ENCODE measurements at places on chromosomes 5 and 9.

- DNase-seq, result no peak
Measured at GRCh38 chr9:24817756-24818155, 272.1 kb upstream of the IZUMO3 start.

- no peak for DNase-seq
Measured at GRCh38 chr5:93904917-93905316, 163.5 kb upstream of the POU5F2 start.

DNA sequence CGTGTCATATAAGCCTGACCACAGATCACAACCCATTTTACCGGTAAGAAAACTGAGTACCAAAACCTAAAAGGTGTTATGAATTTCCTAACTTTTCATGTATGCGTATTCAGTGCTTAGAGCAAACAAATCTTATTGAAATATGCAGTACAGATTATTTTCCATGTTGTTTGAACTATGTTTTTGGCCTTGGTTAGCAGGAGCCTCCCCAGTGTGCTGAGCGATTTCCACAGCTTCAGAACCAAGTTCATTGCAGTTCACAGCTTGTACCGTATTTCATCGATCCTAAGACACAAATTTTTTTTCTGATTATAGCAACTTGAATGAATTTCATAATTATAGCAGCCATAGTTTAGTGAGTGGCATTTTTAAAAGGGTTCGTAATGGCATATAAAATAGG lies 13.7 kb downstream of the ADAMTSL1 start:
- DNase-seq, result no peak

- no peak for DNase-seq
Measured at GRCh38 chr9:138065287-138065686, 187.7 kb downstream of the CACNA1B start.

- no peak for DNase-seq
Measured at GRCh38 chr9:123438321-123438720, 82.3 kb downstream of the CRB2 start.

DNA sequence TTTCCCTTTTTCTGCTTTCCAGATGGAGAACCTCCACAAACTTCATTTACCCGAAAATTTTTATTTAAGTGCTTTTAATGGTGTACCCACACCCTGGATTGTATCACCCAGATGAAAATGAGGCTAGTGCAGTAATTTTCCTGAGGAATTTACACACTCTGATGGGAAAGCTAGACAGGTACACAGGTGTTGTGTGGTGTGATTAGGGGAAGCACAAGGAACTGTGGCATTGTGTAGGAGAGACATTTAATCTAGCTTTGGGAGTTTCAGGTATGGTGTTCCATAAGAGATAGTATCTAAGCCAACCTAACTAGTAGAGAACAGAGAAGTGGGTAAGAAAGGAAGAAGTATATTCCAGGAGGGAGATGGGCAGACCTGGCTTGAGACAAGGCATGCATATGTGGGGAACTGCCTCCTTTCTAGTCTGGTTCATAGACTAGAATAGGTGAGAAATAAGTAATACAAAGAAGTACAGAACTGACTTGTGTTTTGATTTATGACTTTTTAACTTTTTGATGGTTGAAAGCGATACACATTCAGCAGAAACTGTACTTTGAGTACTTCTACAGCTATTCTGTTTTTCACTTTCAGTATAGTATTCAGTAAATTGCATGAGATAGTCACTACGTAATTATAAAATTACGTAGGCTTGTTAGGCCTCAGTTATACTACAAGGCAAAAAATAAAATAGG lies 22.9 kb upstream of the ROPN1L start:
- no peak for DNase-seq

- no peak for DNase-seq
Measured at GRCh38 chr9:6938447-6938846, 180.7 kb downstream of the KDM4C start.

- peak; percentile 52 for DNase-seq
Measured at GRCh38 chr5:115321309-115321708, 24.9 kb upstream of the CCDC112 start.

GRCh38 chr5:103369125-103370120 lies 110.9 kb downstream of the MACIR start:
- no peak for DNase-seq

DNA sequence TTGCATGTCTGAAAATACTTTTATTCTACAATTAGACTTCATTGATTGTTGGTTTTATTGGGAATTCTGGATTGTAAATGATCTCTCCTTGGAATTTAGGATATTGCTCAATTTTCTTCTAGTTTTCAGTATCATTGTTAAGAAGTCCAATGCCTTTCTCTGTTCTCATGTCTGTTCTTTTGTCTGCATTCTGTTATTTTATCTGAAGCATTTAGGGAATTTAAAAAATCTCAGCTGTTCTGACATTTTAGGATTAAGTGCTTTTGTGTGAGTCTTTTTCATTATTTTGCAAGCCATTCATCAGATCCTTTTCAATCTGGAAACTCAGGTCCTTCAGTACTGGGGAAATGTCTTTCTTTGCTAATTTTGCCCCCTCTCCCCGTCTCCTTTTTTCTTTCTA lies 4.4 kb upstream of the FER start:
- DNase-seq, result no peak

GRCh38 chr9:86075132-86076109 lies 23.9 kb downstream of the GOLM1 start:
- no peak for DNase-seq

- no peak for DNase-seq
Measured at GRCh38 chr9:133066181-133066983, 4.6 kb downstream of the CEL start.

GRCh38 chr5:125325488-125326149 lies 579.2 kb upstream of the ZNF608 start:
- DNase-seq, result no peak

GRCh38 chr5:158170060-158170459 lies 311.1 kb upstream of the CLINT1 start:
- no peak for DNase-seq

DNA sequence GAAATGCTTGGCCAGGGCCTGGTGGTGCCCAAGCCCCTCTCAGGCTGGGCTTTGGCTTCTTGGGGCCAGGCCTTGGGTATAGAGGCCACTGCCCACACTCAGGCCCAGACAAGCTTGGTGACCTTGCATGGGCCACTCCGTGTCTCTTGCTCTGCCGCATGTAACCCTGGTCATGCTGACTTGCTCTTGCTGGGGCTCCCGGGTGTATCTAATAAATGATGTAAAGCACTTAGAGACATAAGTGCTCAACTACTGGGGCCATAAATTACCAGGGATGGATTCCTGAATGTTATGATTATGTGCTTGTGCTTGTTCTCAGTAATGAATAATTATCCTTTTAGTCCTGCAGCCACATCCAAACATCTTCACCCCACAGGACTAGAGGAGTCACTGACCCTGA lies 54.0 kb downstream of the C5orf15 start:
- no peak for DNase-seq

DNA sequence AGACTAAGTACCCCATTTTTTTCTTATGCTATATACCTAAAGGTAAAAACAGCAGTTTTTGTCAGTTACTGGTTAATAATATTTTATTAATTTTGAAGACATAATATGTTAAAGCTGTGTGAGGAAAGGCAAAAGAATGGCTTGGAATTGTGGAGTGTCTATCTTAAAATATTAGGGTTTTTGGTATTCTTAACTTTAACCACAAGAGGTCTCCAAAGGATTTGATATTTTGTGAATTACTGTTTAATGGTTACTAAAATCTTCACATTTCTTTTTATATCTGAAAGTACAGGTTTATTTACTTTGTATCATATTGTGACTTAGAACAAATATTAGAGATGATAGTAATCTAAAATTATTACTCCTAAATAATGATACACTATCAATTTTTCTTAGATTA lies 32.0 kb upstream of the DHFR start:
- peak; percentile 16 for DNase-seq

GRCh38 chr9:129489838-129490582 lies 130.9 kb downstream of the C9orf50 start:
- no peak for DNase-seq

GRCh38 chr9:129094387-129095169 lies 13.7 kb downstream of the DOLPP1 start:
- DNase-seq, result no peak

- no peak for DNase-seq
Measured at GRCh38 chr9:124006448-124007361, 4.9 kb upstream of the LHX2 start.

GRCh38 chr5:115977096-115977495 lies 14.8 kb downstream of the LVRN start:
- no peak for DNase-seq

GRCh38 chr9:93829271-93830011 lies 125.7 kb downstream of the BARX1 start:
- no peak for DNase-seq

- DNase-seq, result no peak
Measured at GRCh38 chr9:3963643-3964369, 336.1 kb downstream of the GLIS3 start.

GRCh38 chr5:159322180-159322579 lies 8.1 kb downstream of the IL12B start:
- no peak for DNase-seq

DNA sequence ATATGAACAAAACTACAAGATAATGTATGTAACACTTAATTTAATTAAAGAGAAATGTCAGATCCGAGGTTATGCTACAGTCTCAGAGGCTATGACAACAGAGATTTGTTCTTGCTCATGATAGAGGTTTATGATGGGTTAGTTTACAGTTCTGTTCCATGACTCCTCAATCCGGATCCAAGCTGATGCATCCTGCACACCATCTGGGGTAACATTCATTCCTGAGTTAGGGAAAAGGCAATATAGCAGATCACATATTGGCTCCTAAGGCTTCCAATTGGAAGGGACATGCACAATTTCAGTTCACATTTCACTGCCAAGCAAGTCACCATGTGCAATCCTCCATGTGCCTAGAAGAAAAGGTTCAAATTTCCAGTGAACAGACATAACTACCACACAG lies 40.4 kb downstream of the ABLIM3 start:
- DNase-seq, result no peak

- peak; percentile 32 for DNase-seq
Measured at GRCh38 chr5:60287174-60287771, 393.7 kb upstream of the PDE4D start.

- DNase-seq, result no peak
Measured at GRCh38 chr9:123863164-123863855, 66.6 kb downstream of the DENND1A start.

- no peak for DNase-seq
Measured at GRCh38 chr9:137286975-137287383, 9.5 kb downstream of the TOR4A start.

GRCh38 chr5:62385131-62385530 lies 18.6 kb downstream of the DIMT1 start:
- peak; percentile 47 for DNase-seq

GRCh38 chr9:36966371-36967097 lies 67.5 kb downstream of the PAX5 start:
- DNase-seq, result no peak

DNA sequence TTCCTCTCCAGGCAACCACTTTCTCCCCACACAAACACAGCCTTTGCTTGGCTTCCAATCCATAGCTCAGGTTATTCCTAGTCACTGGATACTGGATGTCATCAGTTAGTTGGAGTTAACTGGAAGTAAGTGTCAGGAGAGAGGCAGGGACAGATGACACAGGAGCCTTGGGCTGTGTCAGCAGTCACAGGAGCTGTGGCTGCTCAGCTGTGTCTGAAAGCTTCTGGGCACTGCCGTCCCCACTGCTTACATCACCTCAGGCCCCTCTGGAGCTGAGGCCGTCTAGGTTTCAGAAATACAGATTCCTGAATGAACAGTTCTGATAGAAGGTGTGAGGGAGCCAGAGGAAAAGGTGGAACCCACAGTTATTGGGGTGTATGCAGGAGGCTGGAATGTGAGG lies 17.3 kb upstream of the FAM240B start:
- no peak for DNase-seq

DNA sequence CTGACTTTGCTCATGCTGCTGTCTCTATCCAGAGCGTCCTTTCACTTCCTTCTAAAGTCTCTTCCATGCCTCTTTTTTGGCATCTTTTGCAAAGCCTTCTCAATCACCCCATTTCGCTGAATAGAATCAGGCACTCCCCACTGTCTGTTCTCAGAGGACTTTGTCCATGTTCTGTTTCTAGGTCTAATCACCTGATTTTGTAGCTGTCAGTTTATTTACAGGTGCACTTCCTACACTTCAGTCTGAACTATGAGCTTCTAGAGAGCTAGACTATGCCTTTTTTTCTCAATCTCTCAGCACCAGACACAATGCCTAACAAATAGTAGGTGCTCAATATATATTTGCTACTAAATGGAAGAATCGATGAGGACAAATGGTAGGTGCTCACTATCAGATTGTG lies 29.9 kb downstream of the TLR4 start:
- DNase-seq, result no peak

GRCh38 chr9:132894862-132895835 lies 16.5 kb downstream of the SPACA9 start:
- no peak for DNase-seq

DNA sequence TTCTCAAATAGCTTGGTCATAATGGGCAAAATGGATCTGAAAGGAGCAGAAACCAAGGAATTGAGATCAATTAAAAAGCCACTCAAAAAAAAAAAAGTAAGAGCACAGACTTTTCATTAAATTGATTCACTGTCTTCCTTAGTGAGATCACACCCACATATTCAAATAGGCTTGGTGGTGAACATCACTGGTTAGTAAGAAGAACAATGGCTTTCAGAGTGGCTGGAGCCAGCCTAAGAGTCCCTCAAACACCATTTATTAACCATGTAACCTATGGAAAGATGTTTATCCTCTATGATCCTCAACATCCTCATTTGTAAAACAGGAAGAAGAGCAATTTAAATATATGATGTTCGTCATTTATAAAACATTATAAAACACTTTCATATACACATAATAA lies 12.4 kb downstream of the CCDC112 start:
- DNase-seq, result no peak

- DNase-seq, result no peak
Measured at GRCh38 chr5:135228222-135228621, 170.8 kb downstream of the MACROH2A1 start.

GRCh38 chr5:122500245-122501088 lies 188.4 kb downstream of the SNCAIP start:
- peak; percentile 59 for DNase-seq

GRCh38 chr5:138664276-138664943 lies 88.8 kb upstream of the CTNNA1 start:
- DNase-seq, result peak; percentile 92

DNA sequence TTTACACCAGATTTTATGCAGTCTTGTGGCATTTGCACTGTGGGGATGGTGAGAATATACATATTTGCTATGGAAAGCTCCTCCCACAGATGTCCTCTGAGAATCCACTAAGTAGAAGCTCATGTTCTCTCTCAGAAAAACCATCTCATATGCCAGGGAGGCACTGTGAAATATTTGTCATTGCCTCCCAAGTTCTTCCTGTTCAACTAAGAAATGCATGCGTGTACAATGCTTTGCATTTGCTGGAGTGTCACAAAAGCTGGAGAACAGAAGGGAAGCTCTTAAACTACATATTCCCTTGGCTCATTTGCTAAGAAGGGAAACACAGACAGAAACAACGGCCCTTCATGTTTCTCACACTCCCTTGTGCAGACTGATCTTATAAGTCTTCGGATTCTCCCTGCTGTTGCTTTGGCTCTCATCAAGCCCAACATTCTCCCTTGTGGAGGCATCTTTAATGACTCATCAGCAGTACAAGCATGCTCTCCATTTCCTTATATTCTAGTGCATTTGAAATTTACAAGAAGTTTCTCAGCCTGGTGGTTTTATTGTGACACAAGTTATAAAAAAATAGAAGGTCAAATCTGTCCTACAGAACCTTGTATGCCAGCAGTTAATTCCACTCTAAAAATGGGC lies 220.6 kb downstream of the TRIM36 start:
- DNase-seq, result no peak

All from RWPE1 (cell line).